ENCODE measurements at places on chromosomes 3 and 15.
A peak's percentile ranks its signal among the peaks of the same experiment; 100 is the strongest.

GRCh38 chr15:74889390-74889882 lies 406 bp upstream of the MPI start:
- peak; percentile 38 for DNase-seq

GRCh38 chr3:64042952-64043351 lies 19.7 kb upstream of the PSMD6 start:
- no peak for DNase-seq

- no peak for DNase-seq
Observed at GRCh38 chr3:12884790-12885582, 43.6 kb upstream of the RPL32 start.

DNA sequence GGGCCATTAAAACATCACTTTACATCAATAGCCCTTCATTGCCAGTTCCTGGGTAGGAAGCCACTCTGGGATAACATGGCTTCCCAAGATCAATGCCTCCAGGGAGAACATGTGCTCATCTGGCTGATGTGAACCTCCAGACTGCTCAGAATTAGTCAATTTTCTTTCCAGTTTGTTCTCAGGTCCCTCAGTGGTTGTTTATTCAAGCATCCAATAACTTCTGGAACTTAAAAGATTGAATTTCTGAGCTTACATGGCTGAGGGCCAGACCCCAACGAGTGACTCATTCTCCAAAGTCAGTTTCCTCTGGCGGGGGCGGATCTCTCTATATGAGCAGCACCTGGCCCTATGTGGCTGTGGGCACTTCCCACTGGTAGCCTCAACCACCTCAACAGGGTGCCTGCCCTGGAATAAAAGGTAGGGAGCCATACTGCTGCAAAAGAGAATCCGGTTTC lies 34.0 kb downstream of the LYZL4 start:
- no peak for DNase-seq

- no peak for DNase-seq
Observed at GRCh38 chr3:126917232-126917804, 65.6 kb upstream of the PLXNA1 start.

DNA sequence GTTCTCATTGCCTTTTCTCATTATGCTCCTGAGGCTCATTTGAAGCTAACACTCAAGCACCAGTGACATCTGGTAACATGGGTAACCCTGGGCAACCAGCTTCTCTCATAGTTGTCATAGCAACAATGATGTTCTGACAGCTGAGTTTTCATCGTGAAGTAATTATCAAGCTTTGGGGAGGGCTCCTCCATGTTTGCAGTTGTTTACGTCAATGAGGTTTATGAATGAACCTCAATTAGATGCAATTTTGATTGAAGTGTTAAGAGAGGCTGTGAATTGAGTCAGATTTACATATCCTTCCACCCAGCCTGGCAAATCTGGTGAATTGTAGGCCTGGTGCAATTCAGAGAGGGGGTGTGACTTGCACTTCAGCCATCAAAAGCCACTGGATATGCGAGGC lies 119.3 kb upstream of the CHD2 start:
- DNase-seq: no peak

GRCh38 chr3:186105543-186105942 lies 3.3 kb downstream of the ETV5 start:
- DNase-seq: no peak

- no peak for DNase-seq
Observed at GRCh38 chr3:178982137-178982536, 89.5 kb downstream of the ZMAT3 start.

GRCh38 chr15:92407321-92407720 lies 13.6 kb downstream of the ST8SIA2 start:
- DNase-seq: no peak

DNA sequence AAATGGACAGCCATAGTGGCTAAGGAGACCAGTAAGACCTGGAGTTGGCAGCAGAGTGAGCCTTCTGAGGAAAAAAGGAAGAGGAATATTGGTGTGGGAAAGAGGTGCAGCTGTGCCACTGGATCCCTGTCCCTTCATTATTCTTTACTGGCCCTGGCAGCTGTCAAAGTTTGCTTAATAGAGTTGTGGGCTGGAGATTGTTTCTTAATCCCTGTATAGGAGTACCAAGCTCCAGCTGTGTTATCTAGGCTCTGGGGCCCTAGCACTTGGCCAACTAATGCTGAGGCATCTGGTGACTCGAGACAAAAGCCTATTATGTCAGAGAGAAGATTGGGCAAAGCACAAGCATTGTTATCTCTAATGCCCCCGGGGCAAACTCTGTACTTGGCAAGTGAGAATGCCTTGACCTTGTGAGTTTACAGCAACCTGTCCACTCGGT lies 61.4 kb downstream of the ZNF609 start:
- DNase-seq: peak; percentile 100

DNA sequence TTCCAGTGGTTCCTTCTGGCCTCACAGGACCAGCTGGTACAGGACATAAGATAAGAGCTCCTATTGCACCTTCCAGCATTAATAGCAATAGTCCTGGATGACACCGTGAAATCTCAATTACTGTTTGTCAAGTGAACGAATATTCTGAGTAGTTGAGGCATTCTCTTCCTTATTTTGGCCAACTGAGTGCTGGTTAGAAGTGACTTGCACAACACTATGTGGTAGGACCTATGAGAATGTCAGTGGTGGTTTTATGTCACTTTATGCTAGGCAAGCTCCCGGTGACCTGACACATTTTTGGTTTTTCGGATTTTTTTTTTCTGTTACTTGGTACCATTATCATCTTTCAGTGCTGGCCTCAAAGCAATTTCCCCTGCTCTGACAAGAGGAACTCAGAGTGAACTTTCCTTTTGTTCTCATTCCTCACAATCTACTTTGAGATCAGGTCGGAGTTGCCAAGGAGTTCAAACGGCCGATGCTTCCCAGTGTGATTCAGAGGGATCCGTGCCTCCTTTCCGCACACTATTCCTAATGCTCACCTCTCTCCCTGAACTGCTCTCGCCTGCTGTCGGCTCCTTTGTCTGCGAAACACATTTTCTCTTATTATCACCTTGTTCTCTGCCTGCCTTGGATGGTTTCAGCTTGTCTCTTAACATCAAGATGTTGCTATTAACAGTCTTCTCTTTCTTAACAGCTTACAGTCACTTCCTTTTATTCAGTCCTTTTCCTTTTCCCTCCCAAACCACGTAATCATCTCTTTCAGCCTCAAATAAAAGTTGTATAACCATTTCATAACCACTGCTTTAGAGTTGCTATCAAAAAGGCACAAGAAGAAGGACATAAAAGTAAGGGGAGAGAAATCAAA lies 35.8 kb downstream of the QTRT2 start:
- no peak for DNase-seq

DNA sequence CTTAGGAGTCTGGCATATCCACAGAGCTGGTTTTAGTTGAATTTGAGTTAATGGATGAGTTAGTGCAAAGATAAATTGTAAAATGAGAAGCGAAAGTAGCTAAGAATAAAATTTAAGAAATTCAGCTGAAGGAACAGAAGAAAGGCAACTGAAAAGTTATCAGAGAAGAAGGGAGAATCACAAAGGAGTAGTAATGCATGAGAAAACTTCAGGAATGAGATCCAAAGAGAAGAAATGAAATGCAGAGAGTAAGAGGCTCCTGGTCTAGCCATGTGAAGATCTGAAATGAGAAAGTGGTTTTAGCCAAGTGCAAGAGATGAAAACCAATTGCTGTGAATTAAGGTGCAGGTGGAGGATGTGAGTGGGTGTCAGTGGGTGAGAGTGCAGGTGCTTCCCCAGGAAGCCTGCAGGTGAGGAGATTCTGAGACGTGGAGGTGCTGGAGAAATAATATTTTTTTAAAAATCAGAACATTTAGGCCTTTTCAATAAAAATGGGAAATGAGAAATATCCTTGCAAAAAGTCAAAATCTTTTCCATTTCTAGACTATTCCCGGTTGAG lies 18.5 kb downstream of the KBTBD8 start:
- DNase-seq: peak; percentile 4

GRCh38 chr15:70533931-70534742 lies 229.2 kb downstream of the UACA start:
- DNase-seq: no peak

DNA sequence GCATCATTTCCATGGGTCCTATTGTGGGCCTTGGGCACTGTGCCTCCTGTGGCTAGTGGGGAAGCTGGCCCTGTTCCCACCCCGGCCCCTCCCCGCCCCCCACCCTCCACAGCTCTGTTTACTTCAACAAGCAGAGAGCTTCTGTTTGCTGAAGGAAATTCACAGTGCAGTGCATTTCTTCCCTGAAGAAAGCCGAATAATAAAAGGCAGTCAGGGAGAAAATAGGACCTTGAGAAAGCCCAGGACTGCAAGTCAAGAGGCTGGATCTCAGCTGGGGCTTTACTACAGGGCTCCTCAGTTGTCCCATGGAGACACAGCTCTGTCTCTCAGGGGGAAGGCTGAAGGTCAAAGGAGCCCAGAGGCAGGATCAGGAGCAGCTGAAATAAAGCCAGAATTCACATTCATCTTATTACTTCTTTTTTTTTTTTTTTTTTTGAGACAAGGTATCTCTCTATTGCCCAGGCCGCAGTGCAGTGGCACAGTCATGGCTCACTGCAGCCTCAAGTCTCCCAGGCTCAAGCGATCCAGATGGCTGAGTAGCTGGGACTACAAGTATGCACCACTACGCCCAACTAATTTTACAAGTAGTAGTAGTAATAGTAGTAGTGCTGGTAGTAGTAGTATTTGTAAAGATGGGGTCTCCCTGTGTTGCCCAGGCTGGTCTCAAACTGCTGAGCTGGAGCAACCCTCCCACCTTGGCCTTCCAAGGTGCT lies 33.0 kb upstream of the LACTB start:
- no peak for DNase-seq

DNA sequence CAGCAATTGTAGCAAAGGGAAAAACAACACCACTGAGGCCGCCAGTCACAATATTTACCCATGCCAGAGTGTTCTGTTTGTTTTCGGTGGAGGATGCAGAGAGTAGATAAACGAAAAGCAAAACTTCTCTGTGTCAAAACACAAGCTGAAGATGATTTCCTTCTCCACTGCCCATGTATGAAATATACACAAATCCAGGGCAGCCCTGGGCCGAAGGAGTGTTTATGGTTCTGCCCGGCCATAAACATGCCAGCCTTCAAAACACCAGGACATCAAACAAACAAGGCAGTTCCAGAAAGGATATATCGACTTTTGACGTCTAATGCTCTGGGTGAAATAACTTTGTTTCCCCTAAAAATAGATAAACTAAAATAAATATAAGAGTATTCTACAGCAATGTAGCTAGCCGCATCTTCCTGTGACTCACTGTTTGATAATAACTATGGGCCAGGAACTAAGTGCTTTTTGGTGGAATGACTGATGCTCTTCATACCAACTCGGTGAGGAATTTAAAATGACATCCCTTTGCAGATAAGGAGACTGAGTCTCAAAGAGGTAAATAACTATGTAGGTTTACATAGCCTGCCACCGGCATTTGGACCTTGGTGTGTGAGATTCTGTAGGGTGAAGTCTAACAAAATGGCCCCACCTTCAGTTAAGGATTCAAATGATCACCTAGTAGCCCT lies 82.8 kb downstream of the MAGI1 start:
- DNase-seq: peak; percentile 71

DNA sequence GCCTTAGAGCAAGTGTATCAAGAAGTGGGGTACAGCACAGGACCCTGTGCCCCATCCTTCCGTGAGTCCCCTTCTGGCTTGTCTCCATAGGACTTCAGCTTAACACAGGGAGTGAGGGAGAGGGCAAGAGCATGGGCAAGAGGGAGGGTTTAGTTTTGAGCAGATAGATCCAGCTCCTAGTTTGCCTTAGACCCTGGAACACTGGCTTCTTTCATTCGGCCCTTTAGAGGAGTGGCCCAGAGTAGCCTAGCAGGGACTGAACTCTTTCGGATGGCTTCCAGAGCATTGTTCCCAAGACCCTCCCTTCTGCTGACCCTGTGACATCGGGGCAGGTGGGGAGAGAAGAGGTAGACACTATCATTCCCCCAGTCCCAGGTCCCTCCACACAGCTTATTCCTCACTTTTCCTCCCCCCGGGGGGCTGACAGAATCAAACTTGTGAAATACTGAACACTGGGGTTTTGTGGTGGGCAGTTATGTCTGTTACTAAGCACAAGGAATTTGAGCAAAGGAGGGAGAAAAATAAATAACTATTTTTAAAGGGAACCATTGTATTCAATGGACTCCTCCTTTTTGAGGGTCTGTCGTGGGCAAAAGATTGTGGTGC lies 289.6 kb upstream of the C2CD4B start:
- DNase-seq: no peak

DNA sequence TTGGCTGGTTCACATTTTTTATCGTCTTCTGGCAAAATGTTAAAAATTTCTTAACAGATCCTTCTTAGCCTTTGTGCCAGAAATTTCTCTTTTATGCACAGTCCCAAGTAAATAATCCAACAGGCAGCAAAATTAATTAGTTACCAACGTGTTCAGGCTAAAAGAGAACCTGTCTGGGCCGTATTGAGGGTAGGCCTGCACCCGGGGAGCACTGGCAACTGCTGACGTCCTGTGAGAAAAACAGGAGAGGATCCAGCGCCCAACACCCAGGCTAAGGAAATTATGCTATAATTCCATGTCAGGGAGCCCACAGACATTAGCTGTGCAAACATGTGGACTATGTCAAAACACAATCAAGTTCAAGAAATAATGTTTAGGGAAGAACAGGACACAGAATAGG lies 30.7 kb upstream of the CSTA start:
- no peak for DNase-seq

GRCh38 chr3:129211772-129212171 lies 28.1 kb upstream of the CNBP start:
- peak; percentile 47 for DNase-seq

DNA sequence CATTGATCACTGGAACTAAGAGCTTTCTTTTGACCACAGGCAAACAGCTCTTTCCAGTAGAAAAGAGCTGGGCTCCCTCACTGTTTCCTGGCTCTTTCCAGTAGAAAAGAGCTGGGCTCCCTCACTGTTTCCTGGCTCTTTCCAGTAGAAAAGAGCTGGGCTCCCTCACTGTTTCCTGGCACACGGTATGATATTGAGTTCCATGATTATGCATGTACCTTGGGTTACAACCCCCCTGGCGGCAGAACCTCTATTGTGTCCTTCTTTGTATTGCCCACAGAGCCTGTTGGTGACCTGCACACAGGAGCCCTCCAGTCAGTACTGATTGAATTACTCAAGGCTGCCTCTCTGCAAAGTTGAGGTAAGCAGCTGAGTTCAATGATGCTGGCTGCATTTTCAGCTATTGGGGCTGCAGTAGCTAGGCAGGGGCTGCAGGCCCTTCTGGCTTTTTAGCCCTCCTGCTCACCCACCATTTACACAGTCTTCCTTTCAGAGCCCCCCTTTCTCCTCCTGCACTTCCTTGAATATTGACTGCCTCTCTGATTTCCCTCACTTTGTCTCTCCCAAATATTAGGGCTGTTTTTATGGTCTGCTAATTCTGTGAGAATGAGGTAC lies 10.2 kb downstream of the ACKR2 start:
- no peak for DNase-seq

- DNase-seq: no peak
Observed at GRCh38 chr15:66654361-66654738, 47.7 kb upstream of the SMAD6 start.

- peak; percentile 7 for DNase-seq
Observed at GRCh38 chr3:66638717-66639116, 137.9 kb upstream of the LRIG1 start.

- no peak for DNase-seq
Observed at GRCh38 chr3:119302697-119303551, 8.7 kb downstream of the ARHGAP31 start.

GRCh38 chr3:155129396-155129795 lies 49.3 kb downstream of the MME start:
- DNase-seq: peak; percentile 6
